ENCODE measurements at places on chromosomes 2 and 18.
A peak's percentile ranks its signal among the peaks of the same experiment; 100 is the strongest.

DNA sequence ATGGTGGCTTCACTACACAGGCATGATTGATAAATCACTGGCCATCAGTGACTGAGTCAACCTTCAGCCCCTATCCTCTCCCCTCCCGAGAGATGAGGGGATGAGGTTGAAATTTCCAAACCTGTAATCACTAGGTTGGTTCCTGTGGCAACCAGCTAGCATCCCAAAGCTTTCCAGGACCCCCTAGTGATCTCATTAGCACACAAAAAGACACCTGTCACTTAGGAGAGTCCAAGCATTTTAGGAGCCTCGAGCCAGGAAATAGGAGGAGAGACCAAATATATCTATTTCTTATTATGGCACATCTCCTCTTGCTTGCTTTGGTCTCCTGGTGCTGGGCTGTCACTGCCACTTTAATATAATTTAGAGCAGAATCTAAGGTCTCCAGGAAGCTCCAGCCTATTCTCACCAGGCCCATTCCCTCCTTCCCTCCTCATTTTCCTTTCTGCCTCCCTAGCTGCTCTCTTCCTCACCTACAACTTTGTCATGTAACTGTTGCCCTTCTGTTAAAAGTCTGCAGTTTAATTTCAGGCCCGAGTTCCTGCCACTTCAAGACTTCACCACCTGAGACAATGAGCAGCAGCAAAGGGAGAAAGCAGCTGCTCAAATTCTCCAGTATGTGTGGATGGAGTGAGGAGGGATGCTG lies 33.2 kb upstream of the NAB1 start:
- peak; percentile 68 for DNase-seq

DNA sequence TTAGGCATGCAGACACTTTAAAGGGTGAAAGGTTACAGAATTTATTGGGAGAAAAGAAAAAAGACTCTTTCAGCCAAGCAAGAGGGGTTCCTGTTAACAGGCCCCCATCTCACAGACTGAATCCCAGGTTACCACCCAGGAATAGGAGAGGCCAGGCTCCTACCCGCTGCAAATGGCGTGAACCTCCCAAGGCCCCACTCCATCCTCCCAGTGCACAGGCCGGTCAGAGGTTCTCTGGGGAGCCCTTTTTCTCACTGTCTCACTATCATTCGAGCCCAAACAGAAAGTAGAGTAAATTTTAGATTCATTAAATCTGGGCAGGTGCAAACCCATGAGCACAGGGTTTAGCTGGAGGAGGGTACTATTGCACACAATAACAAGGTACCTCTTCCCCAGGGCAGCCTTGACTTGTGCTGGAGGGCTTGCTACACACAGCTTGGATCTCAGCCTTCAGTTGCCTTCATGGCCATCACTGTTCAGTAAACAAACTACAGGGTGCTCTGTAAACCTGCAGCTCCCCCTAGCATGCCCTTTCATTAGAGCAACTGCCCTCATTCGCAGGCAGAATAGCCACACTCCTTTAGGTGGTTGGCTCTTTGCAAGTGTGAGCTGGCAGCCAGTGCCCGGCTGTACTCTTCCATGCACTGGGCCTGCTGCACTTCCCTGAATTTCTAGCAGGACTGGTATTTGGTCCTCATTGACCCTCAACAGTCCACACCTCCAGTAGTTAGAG lies 7.3 kb upstream of the PLEK start:
- peak; percentile 29 for DNase-seq

DNA sequence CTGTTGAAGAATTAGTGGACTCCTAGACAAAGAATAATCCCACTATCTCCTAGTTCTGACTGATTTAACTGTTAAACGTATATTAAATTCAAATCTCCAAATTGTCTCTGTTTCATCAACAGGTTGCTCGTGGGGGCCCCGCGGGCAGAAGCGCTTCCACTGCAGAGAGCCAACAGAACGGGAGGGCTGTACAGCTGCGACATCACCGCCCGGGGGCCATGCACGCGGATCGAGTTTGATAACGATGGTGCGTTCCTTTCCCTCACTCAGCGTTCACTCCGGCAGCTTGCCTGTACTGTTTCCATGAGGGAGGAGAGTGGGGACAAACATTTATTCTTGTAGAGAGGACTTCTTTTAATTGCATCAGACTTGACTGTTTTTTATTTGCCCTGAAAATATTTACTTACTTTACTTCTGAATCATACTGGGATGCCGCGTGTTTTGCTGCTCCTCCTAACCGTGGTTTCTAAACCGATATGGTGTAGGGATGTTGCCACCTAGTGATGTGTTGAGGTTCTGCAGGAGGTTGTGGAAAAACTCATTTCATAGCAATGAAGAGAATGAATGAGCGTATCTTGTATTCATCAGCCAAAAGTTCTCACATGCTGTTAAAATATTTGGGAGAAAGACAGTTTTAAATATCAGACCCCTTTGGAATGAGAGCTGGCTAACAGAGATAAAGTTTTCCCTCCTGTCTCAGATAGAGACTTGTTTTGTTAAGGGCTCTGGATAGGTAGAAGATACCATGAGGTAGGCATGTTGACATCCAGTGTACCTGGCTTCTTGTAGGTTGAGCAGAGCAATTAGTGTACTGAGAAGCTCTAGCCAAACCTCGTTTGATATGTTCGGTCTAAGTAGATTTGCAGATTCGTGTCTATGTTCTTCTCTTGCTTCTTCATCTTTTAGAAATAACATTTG lies 38.3 kb downstream of the ITGA6 start:
- DNase-seq, result peak; percentile 87

DNA sequence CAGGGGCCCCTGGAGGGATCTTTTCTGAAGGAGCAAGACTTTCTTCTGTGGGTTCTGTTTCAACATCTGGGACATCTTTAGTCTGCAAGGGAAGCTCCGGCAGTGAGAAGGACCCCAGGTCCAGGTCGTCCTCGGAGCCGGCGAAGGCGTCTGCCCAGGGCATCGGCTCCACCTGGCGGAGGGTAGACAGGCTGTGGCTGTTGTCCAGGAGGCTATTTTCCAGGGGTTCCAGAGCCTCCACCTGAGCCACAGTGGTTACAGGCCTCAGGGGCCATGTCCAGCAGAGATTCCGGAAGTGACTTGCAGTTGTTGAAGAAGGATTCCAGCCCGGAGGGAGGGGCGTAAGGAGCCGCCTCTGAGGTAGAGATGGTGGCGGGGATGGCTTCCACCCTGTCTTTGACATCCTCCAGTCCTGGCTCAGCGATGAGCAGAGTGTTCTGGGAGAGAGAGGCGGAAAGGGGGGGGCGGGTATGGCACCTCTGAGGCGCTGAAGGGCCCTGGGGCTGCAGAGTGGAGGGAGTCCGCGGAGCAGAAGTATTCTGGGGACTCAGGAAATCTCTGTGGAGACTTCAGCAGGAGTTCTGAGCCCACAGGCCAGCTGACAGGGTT lies 891.3 kb upstream of the LRRTM1 start:
- DNase-seq, result no peak

GRCh38 chr2:237574467-237574866 lies 8.1 kb downstream of the PRLH start:
- no peak for DNase-seq

DNA sequence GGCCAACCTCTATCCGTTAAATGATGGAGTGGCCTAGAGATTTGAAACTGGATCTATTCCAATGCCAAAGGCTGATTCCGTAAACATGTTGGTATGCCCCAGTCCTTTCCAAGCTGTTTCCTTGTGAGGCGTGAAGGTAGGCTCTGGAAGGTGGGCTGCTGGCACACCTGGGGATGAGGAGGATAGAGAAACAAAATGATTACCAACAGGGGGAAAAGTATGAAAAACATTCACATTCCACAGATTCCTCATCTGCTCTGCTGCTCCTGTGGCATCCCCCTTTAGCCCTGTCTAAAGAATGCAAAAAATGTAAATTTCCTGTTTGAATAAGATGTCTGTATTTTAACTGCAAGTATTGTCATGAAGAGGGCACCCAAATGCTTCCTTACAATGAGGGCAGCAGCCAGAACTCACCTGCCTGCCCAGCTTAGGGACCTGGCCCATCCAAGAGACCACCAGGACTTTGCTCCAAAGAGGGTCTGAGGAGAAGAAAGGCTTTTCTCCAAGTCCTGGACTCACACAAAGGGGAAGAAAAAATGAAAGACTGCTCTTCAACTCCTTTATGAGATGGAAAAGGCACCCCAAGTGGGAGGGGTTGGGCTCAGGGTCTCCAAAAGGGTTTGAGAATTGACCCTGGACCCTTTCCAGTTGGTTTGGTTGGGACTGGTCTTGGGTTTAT lies 132.3 kb upstream of the PELI1 start:
- DNase-seq, result no peak

GRCh38 chr2:62485761-62486438 lies 20.1 kb downstream of the TMEM17 start:
- DNase-seq, result no peak

GRCh38 chr18:32956591-32957315 lies 183.9 kb upstream of the KLHL14 start:
- no peak for DNase-seq

- DNase-seq, result no peak
Observed at GRCh38 chr2:64591188-64591587, 62.5 kb downstream of the SERTAD2 start.

DNA sequence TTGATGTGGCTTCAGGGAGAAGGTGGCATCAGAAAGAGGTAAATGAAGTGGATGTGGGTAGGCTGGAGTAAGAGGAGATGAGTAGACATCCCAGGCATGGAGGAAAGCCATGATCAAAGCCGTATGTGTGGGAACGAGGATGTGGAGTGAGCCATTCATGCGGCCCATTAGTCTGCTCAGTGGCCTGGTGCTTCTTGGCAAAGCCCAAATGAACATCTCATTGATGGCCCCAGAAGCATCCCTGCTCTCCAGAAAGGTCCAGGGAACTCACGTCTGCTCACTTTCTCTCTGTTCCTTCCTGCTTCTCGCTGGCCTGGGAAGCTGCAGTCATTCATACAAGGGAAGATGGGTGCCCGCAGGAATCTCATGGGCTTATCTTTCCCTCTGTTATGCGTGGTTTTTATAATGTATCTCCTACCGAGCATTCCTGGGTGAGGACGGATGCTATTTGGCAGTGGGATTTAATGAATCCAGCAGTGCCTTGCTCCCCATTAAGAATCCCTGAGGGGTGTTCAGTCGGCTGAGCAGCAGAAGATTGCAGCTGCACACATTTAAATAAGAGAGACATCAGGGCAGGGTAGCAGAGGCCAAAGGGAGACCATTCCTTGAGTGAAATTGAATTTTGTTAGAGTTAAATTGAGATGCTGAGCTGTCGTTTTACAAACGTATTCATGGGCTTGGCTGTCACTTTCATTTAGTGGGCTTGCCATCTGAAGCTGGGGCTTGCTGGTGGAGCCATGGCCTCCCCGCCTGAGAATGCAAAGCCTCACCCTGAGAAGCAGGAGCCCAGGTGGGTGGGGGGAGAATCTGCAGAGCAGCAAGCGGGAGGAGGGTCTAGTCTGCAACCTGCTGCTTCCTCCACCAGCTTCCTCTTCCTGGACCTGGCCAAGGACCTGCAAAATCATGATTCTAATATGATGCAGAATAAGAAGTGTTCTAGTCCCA lies 64.5 kb downstream of the LYPD1 start:
- no peak for DNase-seq

- DNase-seq, result no peak
Observed at GRCh38 chr2:2178921-2179320, 152.2 kb downstream of the MYT1L start.

DNA sequence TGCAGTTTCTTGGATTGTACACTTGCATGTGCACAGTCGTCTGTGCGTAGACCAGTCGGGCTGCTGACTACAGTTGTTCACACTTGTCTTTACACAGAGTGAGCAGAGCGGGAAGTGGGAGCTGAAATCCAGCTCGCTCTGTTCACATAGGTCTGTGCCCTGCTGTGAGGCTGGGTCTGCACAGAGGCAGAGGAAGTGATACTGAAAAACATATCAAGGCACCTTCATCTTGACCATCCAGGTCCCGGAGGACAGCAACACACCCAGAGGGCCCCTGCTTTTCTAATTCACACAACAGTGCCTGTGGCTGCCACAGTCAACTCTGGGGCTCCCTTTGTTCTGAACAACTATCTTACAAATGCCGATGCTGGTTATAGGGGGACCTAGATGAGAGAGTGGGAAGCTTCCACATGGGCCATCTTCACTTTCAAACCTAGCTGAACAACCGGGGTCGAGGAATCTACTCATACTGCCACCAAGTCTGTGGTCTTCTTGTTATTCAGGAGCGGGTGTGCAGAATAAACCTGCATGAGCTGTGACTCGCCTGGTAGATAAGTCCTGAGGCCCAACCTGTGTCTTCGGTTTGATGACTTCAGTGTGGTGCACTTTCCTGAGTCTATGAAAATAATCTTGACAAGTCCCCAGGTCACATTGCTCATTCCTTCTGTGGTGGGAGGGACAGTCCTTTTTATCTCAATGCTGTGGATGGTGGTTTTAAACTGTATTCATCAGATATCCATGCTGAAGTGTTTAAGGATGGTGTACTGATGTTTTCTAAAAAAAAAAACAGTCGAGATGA lies 3.5 kb upstream of the ADNP2 start:
- no peak for DNase-seq

DNA sequence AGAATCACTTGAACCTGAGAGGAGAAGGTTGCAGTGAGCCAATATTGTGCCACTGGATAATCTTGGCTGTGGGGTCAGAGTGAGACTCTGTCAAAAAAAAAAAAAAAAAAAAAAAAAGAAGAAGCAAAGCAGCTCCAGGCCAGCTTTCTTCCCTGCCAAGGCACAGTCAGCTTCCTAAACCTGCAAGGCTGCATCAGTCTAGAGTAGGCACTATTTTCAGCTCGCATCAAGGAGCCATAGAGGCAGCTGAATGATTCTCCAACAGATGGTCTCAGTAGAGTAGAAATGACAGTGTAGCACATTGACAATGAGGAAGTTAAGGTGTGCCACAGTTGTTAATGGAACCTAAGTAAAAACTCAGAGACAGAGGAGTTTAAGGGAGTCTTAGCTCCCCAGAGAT lies 35.6 kb downstream of the BMP10 start:
- DNase-seq, result no peak

GRCh38 chr2:130864830-130865800 lies 28.4 kb downstream of the ARHGEF4 start:
- DNase-seq, result peak; percentile 74

DNA sequence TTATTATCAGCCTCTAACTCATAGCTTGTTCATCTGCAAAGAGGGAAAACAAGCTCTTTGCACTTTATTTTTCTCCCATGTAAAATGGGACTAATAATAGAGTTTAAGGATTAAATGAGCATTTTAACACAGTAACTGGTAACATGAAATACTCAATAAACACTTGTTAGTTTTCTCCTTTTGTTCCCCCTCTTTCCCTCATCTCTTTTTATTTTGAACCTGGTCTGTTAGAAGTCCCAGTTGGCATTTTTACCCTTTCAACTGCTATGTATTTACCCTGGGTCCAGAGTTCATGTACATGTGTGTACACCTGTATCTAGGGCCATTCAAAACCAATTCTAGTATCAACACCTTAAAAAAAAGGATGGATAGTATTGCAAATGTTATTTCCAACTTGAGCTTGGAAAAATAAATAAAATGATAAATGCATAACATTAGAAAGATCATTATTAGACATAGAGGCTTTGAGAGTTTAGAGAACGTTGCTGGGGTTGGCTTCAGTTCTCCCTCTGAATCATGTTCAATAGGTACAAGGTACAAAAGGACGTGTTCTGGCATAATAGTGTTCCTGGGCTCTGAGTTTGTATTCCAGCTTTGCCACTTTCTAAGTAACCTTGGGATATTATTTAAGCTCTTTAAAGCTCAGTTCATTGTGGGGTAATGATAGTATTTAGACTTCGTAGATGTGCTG lies 5.2 kb upstream of the VPS54 start:
- DNase-seq, result no peak

Measured in NCI-H345 (cell line).